ENCODE measurements at places on chromosomes 5 and 9. TPM values are rescaled to one million over a fixed set of nuclear protein-coding genes. Genes with fewer than 3 reads are reported as not detected.

- no peak for DNase-seq
Observed at GRCh38 chr5:122144236-122144635, 14.9 kb downstream of the ZNF474 start.

GRCh38 chr5:36724467-36725332, 118.3 kb downstream of the SLC1A3 start:
- DNase-seq: no peak

- DNase-seq: no peak
Observed at GRCh38 chr9:105531530-105531929, 26.4 kb upstream of the FKTN start.

DNA sequence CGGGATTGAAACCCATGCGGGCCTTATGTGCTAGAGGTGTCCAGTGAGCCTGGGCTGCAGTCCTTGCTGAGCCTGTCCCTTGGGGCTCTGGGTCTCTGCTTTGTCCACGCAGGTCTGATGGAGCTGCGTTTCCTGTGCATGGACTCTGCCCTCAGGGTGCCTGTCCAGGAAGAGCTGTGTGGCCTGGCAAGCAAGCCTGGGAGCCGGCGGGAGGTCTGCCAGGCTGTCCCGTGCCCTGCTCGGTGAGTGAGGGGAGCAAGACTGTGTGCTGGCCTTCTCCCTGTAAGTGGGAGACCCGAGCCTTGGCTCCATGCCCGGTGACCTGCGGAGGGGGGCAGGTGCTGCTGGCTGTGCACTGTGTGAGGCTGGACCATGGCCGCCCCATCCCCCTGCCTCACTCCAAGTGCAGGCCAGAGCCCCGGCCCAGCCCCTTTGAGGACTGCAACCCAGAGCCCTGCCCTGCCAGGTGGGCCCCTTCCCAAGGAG, 11.2 kb upstream of the CACFD1 start:
- no peak for DNase-seq

- DNase-seq: no peak
Observed at GRCh38 chr9:35795695-35796094, 4.3 kb downstream of the NPR2 start.

- no peak for DNase-seq
Observed at GRCh38 chr9:7237473-7238246, 479.9 kb downstream of the KDM4C start.

DNA sequence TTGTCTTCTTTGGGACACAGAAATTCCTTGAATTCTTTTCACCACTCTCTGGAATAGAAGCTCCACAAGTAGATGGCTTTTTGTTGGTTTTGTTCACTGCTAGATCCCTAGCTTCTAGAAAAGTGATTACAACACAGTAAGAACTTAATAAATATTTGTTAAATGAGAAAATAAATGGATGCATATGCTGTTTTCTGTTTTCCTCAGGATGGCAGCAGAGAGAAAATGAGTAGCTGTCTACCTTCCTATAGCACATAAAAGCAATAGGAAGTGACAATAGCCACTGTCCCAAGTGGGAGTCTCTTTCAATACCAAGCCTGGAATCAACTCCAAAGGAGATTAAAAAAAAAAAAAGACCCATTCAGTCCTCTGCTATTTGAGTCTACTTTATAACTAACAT, 100.6 kb upstream of the NREP start:
- DNase-seq: no peak

- no peak for DNase-seq
Observed at GRCh38 chr5:25974451-25974850, 1063.9 kb downstream of the CDH9 start.

- peak; percentile 86 for DNase-seq
Observed at GRCh38 chr5:180470966-180471582, 23.1 kb upstream of the CNOT6 start.

DNA sequence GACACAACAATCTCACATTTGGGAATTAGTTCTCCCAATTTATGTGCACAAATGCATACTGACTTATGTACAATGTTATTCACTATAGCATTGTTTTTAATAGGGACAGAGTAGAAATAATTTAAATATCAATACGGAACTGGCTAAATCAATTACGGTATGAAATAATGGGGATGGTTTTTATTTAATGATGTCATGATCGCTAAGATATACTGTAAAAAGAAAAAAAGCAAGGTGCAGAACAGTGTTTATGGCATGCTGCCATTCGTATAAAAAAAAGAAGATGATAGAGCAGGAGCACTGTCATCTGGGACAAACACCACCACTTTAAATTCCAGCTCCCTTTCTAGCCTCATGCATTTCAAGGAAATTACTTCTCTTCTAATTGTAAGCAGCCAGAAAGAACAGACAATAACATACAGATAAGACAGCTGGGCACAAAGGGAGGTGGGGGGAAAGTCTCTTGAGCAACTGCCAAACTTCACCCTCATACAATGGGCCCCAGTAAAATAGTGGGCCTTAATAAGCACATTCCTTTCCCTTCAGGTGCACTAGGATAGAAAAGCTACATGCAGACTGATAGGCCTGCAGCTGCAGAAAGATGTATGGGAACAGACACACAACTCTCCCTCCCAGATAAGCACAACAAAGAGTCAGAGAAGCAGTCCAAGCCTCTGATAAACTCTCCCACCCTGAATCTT, 8.4 kb downstream of the SREK1IP1 start:
- DNase-seq: no peak

DNA sequence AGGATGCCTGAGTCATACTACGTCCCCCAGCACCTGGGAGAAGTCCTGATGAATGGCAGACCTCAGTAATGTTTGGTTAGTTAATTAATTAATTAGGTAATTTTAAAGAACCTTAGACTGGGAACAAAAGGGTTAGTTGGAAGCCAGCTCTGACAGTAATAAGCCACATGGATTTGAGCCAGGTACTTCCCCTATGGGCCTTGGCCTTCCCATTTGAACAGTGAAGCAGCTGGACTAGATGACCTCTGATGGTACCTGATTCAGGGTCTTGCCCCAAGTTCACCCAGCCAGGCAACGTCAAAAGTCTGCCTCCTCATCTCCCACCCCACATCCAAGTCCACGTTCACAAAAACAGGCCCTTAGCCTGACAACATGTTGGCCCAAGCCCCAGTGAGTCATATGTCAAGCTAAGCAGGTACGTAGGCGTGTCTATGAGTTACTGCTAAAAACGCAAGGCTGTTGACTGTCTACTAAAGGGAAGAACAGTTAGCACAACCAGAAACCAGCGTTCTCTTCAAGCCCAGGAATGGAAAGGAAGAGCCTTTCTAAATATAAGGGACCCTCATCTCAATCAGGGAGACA, 303.2 kb downstream of the ACTL7B start:
- no peak for DNase-seq

- no peak for DNase-seq
Observed at GRCh38 chr5:73751254-73751914, 125.4 kb downstream of the ARHGEF28 start.

DNA sequence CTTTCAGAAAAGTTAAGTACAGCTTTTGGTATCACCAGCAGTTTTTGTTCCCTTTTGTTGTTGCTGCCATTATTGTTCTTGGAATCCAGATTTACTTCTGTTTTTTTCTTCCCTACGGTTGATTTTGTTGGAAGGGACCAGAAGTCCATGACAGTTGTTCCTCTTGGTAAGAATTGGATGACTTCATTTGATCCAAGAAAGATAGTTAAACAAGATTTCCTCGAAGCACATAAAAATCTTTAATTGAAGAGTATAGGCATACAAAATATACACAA, 65.4 kb downstream of the CDC42SE2 start:
- no peak for DNase-seq

GRCh38 chr9:70419556-70420440, 5.3 kb upstream of the KLF9 start:
- DNase-seq: peak; percentile 89

- no peak for DNase-seq
Observed at GRCh38 chr9:7223981-7224380, 466.2 kb downstream of the KDM4C start.

- DNase-seq: no peak
Observed at GRCh38 chr5:141742866-141743851, 61.1 kb upstream of the ARAP3 start.

- DNase-seq: no peak
Observed at GRCh38 chr5:39433848-39434247, 9.1 kb upstream of the DAB2 start.

- DNase-seq: no peak
Observed at GRCh38 chr5:59698207-59699178, 195.0 kb downstream of the PDE4D start.

GRCh38 chr9:130433168-130433946, 11.4 kb upstream of the ASS1 start:
- DNase-seq: peak; percentile 51

- no peak for DNase-seq
Observed at GRCh38 chr5:134459491-134459890, 47.8 kb upstream of the CDKN2AIPNL start.

- no peak for DNase-seq
Observed at GRCh38 chr9:18268381-18268780, 205.6 kb upstream of the ADAMTSL1 start.

DNA sequence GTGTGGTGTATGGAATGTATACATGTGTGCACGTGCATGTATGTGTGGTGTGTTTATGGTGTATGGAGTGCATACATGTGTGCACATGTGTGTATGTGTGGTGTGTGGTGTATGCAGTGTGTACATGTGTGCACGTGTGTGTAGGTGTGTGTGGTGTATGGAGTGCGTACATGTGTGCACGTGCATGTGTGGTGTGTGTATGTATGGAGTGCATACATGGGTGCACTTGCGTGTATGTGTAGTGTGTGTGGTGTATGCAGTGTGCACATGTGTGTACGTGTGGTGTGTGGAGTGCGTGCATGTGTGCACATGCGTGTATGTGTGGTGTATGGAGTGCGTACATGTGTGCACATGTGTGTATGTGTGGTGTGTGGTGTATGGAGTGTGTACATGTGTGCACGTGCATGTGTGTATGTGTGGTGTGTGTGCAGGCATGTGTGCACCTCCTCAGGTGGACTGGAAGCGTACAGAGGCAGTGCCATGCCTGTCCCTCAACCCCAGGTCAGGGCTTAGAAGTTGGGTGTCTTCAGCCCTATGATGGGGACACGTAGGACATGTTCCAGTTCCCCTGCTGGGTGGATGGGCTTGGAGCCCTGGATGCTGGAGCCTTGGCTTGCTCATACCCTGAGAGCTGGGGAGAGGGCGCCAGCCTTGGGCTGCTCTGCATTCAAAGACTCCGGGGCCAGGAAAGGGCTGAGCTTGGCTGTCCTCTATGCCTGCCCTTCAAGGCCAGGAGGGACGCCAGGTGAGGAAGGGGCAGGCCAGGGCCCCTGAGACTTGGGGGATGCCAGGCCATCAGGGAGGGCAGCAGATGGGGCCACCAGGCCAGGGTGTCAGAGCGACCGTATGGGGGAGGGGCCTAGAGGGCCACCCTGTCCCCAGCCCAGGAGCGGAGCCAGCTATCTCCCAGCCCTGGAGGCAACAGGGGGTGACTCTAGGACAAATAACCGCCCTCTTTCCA, 12.2 kb downstream of the MYMK start:
- DNase-seq: no peak

DNA sequence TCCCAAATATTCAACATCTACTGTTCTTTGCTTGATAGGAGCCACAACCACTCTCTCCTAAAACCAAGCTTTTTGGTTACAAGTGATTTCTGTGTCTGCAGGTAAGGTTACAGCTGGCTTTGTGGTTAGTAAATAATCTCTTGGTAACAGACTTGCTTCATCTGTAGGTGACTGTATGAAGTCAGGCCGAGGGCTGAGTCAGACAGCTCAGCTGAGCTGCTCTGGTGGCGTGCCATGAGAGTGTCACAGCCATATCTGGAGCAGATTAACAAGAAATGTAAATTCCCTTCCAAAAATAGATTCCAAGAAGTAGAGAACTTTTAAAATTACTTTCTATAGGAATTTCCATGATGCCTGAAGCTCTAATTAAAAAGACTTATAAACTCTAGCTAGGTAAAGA, 23.7 kb upstream of the TAS2R1 start:
- no peak for DNase-seq

The DIPK1B gene
- total RNA-seq: 24.1 TPM

The LMNB1 gene
- 62.2 TPM for total RNA-seq

The BARHL1 gene
- total RNA-seq: 19.3 TPM

The ARHGEF28 gene
- 6.7 TPM for total RNA-seq

The TLX3 gene
- 5.2 TPM for total RNA-seq

The KIF20A gene
- total RNA-seq: 12.8 TPM

The PCDHGA5 gene
- 14.3 TPM for total RNA-seq

The SPINK6 gene
- total RNA-seq: not detected

The WDR31 gene
- total RNA-seq: 2.4 TPM

All from cerebellum (tissue), 4 donors.